ENCODE measurements at places on chromosomes 12 and 14. TPM values are rescaled to one million over a fixed set of nuclear protein-coding genes. Genes with fewer than 3 reads are reported as not detected.

The KCNA5 gene
- not detected for total RNA-seq

The HRK gene
- 0.44 TPM for total RNA-seq

The CPNE8 gene
- total RNA-seq, result 23.6 TPM

The KRT79 gene
- total RNA-seq, result not detected

The IRAK3 gene
- total RNA-seq, result 2.4 TPM

The KLRK1 gene
- total RNA-seq, result 0.95 TPM

The LTA4H gene
- total RNA-seq, result 59.6 TPM

The PZP gene
- total RNA-seq, result not detected
